Urothelium cell line (cell line): ENCODE measurements at places on chromosomes 16 and 17.

DNA sequence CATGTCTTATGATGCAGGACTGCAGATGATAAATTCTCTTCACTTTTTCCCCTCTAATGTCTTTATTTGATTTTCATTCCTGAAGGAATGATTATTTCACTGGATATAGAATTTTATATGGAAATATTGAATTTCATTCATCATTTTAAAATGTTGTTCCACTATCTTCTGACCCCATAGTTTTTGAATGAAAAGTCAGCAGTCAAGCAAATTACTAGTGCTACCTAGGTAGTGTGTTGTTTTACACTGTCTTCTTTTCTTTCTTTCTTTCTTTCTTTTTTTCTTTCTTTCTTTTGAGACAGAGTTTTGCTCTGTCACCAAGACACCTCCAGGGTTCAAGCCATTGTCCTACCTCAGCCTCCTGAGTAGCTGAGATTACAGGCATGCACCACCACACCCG, 76.9 kb downstream of the WSB1 start:
- DNase-seq: no peak

DNA sequence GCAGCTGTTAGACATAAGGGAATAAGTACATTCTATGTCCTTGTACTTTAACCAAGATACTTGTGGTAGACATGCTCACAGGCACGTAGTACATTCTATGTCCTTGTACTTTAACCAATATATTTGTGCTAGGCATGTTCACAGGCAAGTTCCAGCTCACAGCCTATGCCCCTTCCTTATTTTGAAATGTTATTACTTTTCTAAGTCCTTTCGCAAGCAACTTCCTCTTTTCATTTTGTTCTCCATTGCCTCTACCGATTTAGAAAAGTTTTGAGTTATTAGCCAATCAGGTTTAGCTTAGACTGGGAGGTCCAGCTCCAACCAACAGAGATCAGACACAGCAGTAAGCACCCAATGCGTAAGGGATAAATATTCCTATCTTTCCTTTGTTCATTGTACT, 60.1 kb upstream of the NUDT7 start:
- no peak for DNase-seq

DNA sequence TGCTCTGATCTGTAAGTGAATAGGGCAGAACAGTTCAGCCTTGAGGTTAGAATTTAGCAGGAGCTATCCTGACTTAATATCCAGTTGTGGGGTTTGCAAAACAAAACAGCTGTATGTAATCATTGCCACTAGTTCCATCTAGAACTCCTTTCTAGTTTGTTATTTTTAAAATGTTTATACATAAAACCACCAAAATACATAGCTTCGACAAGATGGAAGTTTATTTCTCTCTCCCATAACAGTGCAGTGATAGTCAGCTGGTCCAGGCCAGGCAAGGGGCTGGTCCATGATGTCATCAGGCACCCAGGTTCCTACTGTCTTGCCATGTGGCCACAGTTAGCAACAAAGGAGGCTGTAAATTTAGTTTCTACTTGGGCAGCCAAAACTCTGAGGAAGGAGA, 10.5 kb upstream of the PLK1 start:
- no peak for DNase-seq

- no peak for DNase-seq
These were observed 40.9 kb upstream of the JPH3 start for GRCh38 chr16:87561200-87562105.

DNA sequence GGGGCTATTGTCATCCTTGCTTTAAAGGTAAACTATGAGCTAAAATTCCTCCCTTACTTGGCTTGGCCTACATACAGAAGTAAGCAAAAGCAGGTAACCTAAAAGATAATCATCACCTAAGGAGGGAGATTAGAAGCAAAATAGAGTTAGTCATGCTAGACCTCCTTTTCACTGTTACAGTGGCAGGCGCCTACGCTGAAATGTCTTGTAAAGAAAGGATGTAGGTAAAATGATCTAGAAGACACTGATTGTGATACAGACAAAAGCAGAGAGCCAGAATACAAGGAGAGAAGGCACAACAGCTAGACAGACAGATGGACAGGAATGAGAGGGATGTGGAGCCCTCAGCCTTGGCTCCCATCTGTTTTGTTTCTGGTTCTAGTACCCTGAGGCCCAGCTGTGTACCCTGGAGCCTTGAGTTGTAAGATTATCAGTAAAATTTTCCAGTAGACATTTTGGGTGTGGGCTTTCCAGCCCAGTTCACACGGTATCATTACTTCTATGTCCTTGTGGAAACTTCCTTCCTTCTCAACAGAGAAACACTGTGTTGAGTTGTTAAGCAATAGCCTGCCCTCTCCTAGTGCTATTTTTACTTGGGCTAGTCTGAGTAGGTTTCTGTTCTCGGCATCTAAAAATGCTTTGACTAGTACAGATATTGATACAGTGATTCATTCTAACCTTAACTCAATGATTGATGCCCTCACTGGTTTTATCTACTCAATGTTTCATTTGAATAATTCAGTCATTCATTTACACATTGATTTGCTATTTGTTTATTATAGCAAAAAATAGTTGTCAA, 7.7 kb upstream of the C16orf78 start:
- DNase-seq: no peak

DNA sequence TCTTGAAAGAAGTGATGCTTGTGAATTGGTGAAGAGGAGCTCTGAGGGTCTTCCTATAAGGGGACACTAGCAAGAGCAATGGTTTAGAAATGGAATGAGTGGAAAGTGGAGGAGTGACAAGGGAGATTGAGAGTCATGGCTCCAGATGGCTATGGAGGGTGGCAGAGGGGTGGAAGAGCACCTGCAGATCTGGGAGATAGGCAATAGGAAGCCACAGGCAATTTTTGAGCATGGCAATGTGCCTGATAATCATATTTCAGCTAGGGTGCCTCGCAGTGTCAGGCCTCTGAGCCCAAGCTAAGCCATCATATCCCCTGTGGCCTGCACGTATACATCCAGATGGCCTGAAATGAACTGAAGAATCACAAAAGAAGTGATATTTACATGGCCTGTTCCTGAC, 21.5 kb downstream of the RGS9 start:
- DNase-seq: no peak

DNA sequence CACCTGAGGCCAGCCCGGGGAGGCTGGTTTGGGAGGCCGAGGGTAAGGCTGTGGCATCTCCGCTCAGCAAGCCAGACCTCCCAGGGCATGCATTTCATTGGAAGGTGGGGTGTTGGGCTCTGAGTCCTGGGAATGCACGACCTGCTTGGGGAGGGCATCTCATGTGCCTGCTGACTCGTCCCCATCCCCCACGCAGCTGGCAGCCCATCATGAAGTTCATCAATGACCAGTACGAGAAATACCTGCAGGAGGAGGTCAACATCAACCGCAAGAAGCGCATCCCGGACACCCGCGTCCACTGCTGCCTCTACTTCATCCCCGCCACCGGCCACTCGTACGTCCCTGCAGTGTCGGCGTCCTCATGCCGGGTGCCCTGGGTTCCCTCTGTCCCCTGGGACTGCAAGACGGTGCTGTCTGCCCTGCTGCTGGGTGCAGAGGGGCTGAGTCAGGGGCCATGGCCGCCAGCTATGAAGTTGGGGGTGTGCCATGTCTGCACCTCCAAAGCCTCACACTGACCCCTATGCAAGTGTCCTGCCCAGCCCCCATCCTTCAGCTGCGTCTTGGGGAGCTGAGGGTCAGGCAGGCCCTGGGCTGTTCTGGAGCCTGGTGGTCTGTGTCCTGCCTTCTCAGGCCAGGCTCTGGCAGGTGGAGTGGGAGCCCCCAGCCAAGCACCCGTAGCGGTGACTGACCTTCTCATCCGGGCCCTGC, 347.9 kb downstream of the SEC14L1 start:
- DNase-seq: no peak

DNA sequence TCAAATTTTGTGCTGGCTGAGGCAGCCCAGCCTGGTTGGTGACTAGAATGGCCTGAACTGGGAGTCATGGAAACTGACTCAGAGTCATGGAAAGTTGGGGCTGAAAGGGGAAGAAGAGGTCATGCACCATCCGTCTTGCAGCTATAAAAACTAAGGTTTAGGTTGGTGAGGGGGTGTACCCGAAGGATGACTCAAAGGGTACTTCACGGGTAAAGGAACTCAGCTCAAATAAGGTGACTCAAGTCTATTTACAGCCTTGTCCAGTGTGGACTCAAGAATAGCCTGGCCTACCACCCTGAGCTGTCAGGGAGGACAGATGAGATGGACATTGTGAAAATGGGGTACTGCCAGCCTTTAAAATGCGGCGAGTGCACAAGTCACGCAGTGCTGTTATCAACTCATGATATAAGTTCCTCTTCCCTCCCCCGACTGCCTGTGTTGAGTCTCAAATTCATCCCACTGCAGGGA, 18.6 kb downstream of the CD300LB start:
- no peak for DNase-seq

DNA sequence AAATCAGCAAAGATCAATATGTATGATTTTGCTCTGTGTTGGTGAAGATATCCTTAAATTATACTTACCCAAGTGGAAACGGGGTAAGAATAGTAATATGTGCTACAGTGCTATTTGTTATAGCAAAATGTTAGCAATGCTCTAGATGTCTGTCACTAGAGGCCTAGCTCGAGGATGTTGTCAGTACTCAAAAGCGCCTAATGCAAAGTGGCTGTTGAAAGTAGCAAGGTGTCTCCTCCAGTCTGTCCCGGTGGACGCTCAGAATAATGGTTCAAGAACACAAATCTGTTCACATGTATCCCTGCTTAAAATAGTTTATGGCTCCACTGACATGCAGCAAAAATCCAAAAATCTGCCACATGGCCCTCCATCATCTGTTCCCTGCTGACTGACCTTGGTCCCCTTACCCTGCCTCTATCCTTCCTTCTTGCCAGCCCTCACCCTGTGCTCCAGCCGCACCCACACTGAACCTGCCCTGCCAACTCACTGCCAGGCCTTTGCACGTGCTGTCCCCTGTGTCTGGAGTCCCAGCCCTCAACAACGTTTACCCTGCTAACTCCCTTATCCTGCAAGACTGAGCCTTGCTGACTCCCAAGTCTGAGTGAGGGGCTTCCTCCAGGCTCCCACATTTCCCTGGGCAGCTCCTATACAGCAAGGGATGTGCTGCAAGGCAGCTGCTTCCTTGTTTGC, 9.6 kb upstream of the RNF112 start:
- no peak for DNase-seq

- peak; percentile 32 for DNase-seq
These were observed 404.8 kb upstream of the HSBP1 start for GRCh38 chr16:83402967-83403366.

- no peak for DNase-seq
These were observed 108.5 kb upstream of the CHMP6 start for GRCh38 chr17:80882926-80883685.

- no peak for DNase-seq
These were observed 51.8 kb downstream of the METTL16 start for GRCh38 chr17:2459917-2460271.

- DNase-seq: no peak
These were observed 11.4 kb upstream of the NDRG4 start for GRCh38 chr16:58488531-58488930.

GRCh38 chr16:2465653-2466415, 5.3 kb upstream of the NTN3 start:
- DNase-seq: no peak
